Frontal cortex (tissue), 4 donors: ENCODE measurements at places on chromosomes 5 and 9.
A peak's percentile ranks its signal among the peaks of the same experiment; 100 is the strongest.

GRCh38 chr9:78574354-78575045 lies 277.6 kb downstream of the PSAT1 start:
- no peak for DNase-seq

DNA sequence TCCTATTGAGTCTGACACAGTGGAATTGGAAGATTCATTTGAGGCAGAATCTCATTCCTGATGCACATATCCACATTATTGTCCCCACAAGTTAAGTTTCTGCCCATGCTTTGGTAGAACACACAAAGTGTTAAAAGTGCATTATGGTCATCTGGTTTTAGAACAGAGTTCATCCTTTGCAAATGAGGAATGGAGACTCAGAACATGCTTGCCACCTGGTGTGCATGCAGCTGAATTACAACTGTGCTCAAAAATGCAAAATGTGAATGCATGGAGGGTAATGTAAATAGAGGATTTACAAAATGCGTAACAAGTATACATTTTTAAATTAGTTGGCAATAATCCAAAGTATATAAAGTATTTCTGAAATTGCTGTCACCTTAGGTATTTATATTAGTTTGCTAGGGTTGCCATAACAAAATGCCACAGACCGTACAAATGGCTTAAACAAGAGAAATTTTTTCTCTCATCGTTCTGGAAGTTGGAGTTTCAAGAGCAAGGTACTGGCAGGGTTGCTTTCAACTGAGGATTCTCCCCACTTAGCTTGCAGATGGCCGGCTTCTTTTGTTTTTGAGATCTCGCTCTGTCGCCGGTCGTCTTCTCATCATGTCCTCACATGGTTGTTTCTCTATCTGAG lies 671.1 kb downstream of the TAF11L14 start:
- DNase-seq, result no peak

GRCh38 chr5:141742866-141743851 lies 61.1 kb upstream of the ARAP3 start:
- DNase-seq, result no peak

DNA sequence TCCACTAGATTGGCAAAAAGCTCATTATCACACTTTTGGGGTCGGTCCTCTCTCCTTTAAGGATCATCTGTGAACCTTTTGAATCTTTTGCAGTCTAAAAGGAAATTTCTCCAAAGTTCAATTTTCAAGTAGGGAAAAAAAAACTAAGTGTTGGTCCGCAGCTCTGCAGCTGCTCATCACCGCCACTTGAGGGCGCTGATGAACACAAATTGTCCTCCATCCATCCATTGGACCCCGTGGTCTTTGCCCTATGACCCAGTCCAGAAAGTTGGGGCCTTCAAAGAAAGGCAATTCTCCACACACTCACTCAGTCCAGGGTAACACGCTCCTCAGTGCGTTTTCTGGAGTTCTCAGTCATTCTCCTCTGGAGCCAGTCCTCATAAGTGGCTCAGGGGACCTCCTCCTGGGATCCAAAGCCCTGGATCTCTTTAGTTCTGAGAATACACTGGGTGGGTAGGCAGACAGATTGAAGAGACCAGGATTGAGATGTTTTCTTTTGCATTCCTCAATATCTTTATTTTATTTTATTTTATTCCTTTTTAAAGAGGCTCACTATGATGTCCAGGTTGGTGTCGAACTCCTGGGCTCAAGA lies 63.6 kb upstream of the SLC28A3 start:
- DNase-seq, result no peak

DNA sequence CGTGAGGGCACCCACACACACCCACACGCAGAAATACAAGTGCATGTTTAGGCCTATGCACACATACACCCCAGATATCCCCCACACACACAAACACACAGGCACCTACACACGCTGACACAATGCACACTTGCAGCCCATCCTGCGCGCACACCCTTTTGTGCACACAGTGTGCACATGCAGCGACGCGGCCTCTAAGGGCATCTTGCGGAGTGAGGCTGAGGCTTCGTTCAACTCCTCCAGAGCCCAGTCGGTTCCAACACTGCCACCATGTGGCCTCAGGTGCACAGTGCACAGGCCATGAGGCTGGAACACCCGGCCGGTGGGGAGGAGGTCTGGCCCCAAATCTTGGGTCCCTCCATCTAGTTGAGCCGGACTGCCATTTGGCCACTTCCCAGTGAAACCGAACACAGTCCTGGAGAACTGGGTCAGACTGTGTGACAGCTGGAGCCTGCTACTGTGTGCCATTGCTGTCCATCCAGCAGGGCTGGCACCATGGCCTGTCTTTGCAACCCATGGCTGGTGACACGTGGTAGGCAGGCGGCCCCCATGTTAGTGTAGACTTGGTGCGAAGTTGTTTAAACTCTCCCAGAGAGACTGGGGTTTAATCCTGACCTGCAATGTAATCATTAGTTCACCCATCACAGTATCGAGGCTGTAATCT lies 97.7 kb upstream of the MVB12B start:
- peak; percentile 81 for DNase-seq

DNA sequence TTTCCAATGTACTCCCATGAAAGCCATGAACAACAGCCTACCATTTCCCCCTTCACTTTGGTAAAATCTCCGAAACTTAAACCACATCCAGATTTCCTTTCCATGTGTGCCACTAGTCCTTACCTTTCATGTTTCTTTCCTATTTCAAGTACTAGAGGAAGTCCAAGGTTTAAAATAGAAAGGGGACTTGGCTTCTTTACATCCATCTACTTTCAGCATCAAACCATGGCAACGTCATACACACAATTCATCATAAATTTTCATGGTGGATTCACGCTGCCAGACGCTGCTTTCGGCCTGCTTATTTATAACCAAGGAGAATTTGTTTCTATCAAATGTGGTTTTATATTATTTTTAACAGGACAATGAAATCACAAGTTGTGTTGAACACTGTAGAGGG lies 58.7 kb upstream of the ZNF622 start:
- DNase-seq, result no peak

- DNase-seq, result no peak
Observed at GRCh38 chr9:21023861-21024260, 7.6 kb downstream of the HACD4 start.

GRCh38 chr5:43039471-43040286 lies 440 bp downstream of the ANXA2R start:
- DNase-seq, result no peak

DNA sequence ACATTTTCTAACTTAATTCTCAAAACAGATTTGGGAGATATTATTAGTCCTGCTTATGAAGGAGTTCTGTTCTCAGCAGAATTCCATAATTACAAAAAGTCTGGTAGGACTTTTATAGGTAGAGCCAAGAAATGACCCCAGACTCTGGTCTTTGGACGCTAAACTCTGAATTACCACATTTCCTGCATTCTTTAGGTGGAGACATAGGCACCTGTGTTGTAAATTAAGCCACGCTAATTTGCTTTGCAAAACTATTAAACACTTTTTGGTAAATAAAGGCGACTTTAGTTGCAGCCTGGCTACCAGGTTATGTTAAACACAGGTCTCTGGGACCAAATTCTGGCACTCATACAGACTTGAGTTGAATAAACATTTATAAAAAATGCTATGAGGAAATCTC lies 77.7 kb downstream of the C9orf152 start:
- no peak for DNase-seq

DNA sequence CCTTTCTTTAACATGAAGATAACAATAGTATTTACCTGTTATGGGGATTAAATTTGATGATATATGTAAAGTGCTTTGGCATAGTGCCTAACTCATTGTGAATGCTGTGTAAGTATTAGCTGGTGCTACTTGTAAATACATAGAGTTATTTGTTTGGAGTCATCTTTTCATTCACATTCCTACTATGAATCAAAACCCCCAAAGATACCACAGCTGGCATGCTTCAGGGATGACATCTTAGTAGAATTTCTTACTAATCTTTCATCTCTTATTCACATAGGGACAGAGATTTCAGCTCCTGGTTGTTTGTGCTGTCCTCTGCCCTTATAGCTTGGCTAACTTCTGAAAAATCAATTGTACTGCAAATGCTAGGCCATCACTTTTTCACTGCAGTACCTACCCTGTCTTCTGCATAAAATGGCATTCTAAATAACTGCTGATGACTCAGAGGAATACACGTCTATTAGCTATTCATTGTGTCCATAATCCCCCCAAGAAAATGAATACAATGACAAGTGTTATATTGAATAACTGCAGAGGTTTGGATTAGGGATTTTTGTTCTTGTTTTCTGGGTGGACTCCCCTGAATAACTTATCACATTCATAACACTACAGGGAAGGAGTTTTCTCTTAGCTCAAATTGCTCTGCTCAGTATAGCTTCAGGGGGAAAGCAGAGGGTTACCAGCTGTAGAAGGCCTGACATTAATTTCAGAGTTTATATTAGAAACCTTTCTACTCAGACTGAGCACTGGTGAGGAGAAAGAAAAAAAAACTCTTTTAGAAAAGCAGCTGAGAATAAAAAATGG lies 192.2 kb upstream of the C9orf72 start:
- no peak for DNase-seq
